ENCODE measurements at places on chromosomes 2 and 18.
A peak's percentile ranks its signal among the peaks of the same experiment; 100 is the strongest.

- no peak for DNase-seq
These were observed 151.1 kb upstream of the RIOK3 start for GRCh38 chr18:23301972-23302371.

- DNase-seq: no peak
These were observed 178.2 kb downstream of the LCLAT1 start for GRCh38 chr2:30625276-30625675.

DNA sequence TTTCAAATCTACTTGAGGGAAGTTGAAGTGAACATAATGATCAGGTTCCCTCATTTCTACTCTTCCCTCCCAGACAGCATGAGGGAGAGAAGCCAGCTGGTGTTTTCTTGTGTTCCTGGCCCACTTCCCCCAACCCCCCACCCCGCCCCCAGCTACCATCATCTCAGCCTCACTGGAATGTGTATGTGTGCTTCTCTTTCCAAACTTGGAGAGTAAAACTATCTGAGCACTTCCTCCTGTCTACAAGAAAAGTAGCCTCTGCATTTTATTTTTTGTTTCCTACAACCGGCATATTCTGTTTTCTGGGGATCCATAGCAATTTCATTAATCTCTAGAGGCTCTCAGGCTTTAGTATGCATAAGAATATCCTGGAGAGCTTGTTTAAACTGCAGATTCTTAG, 53.6 kb upstream of the GRHL1 start:
- no peak for DNase-seq

GRCh38 chr18:25047983-25048382, 304.0 kb downstream of the ZNF521 start:
- DNase-seq: no peak

GRCh38 chr2:8139668-8140200, 542.1 kb upstream of the ID2 start:
- no peak for DNase-seq

DNA sequence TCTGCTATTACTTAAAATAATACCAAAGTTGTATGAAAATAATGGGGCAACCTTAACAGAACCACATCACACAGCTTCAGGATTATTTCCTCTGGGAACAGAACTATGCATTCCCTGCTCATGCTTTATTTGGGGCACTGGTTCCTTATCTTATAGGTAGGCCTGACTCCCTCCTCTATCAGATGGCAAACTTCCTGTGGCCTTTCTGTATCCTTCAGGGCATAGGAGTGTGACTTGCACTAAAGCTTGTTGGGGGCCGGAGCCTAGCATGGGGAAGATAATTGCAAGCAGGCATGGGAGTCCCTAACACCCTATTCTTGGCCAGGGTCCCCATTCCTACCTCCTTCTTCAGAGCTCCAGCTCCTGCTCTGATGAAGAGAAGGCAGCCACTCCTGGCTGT, 167.2 kb upstream of the SERTAD2 start:
- DNase-seq: no peak

DNA sequence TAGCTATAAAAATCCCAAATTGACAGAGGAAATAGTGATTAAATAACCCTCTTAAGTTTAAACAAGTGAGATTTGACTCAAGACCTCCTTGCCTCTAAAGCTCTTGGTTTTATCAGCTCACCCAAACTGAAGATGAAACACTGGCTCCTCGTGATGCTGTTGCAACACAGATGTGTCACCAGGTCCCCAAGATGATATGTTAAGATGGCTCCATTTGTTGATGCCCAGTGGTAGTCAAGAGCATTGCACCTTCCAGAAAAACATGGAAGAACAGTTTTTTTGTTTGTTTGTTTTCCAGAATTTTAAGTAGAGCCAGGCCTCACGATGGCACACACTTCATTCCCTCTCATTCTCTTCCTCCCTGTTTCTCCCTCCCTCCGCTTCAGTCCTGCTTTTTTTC, 399.8 kb downstream of the TXNL1 start:
- no peak for DNase-seq

- no peak for DNase-seq
These were observed 59.1 kb downstream of the TNS1 start for GRCh38 chr2:217943446-217944321.

- DNase-seq: no peak
These were observed 12.3 kb upstream of the NEU4 start for GRCh38 chr2:241796610-241797138.

- peak; percentile 7 for DNase-seq
These were observed 4.3 kb downstream of the COL3A1 start for GRCh38 chr2:188978291-188979081.

- DNase-seq: no peak
These were observed 103.0 kb upstream of the STK39 start for GRCh38 chr2:168350380-168350779.

- no peak for DNase-seq
These were observed 236.9 kb downstream of the LDLRAD4 start for GRCh38 chr18:13455471-13455870.

- DNase-seq: no peak
These were observed 55.6 kb downstream of the MRPL35 start for GRCh38 chr2:86254576-86255538.

DNA sequence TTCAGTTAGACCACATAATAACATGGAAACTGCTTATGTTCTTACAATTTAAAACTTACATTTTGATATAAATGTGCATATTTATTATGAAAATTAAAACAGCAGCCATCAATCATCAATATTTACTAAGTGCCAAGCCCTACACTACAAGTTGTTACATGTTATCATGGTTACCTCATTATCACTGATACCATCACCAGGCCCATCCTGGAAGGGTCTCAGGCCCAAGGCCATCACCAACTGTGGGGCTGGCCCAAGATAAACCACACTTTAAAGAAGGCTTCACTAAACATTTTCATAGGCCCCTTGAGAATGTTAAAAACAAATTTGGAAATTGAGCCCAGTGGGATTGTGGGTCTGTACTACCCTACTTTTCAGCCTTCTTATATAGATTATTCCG, 6.4 kb downstream of the ITSN2 start:
- no peak for DNase-seq

DNA sequence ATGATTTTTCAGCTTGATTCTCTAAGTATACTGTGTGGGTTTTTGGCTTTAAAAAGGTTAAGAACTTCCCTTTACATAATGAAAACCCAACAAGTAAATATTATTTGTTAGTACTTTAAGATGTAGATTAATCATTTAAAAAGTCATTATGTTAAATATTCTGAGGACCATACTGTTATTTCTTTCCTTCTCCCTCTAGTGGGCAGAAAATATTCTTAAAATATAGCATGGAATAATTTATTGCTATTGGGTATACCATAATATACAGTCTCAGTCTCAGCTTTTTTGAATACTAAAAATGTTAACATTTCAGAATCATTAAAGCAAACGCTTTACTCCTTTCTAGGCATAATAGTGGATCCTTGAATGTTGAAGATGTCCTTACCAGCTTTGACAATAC, 28.1 kb downstream of the CAMKMT start:
- no peak for DNase-seq

GRCh38 chr2:168519534-168520308, 63.6 kb downstream of the CERS6 start:
- no peak for DNase-seq

- DNase-seq: peak; percentile 32
These were observed 145.8 kb upstream of the ACAA2 start for GRCh38 chr18:49959176-49959575.

DNA sequence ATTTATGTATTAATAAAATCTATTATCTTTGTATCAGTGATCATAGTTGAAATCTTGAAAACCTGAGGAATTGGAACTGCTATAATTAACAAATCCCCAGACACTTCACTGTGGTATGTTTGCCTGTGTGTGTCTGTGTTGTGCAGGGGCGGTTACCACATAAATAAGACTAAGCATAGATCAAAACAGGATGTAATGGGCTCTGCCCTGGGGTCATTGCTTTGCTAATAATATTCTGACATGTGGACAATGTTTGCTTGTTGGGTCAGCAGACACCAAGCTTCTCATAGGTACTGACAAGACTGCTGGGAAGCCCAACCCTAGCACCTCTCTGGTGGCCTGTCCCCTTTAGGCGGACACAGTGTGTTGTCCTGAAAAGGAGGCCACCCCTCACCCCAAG, 35.8 kb upstream of the DOK6 start:
- DNase-seq: no peak

DNA sequence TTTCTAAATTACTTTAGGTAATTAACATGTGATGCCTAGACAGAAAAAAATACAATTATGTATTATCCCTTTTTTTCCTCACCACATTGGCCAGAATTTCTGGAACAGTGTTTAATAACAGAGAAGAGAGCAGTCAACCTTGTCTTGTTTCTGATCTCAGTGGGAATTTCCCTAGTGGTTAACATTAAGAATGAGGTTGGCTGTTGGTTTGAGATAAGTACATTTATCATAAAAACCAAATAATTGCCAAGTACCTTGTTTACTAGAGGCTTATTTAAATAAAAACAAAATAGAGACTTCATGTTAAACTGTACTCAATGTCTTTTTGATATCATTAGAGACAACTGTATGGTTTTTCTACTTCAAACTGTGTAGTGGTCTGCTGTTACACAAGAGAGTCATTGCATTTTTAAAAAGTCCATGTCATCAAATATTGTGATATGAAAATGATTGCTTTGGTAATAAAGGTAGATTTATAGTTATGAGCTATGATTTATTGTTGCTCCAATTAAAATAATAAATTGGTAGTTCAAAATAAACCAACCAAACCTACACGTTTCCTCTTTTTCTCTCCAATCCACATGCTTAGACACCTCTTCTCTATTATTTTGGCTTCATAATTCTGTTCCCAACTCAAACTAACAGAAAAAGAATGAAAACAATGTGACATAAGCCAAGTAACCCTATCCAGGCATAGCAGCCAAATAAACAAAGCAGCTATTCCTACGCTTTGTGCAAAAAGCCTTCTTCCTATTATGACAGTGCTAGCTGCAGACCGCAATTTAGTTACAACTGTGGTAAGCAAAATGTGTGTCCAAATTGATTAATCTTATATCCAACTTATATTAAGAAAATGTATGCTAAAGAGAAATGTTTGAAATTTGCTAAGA, 20.9 kb upstream of the TANK start:
- no peak for DNase-seq

GRCh38 chr18:32937597-32937996, 164.8 kb upstream of the KLHL14 start:
- no peak for DNase-seq

- no peak for DNase-seq
These were observed 46.9 kb downstream of the NAB1 start for GRCh38 chr2:190695739-190696138.

DNA sequence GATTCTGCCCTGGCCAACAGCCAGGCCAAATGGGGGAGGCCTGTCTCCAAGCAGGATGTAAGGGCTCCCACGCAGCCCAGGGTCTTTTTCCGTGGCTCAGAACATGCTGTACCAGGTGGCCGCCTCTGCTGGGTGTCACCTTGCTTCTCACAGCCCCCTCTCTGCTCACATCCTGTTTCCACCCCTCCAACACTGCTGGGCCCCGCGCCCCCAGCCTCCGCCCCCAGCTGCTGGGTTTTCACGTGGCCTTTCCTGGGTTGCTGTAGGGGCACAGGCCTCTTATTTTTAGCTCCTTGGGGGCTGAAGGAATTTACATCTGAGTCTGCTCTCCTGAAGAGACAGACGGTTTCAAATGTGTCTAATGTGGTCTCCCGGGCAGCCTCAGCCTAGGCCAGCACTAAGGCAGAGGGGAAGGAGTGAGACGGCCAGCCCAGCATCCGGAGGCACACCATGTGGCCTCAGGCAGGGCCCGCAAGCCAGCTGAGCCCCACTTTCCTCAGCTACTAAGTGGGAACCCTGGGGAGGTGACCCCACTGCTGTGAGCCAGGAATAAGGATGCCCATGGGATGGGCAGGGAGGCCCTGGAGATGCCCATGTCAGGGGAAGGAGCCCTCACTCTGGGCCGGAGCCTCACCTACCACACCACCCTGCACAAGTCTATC, 18.7 kb upstream of the DUSP2 start:
- no peak for DNase-seq

DNA sequence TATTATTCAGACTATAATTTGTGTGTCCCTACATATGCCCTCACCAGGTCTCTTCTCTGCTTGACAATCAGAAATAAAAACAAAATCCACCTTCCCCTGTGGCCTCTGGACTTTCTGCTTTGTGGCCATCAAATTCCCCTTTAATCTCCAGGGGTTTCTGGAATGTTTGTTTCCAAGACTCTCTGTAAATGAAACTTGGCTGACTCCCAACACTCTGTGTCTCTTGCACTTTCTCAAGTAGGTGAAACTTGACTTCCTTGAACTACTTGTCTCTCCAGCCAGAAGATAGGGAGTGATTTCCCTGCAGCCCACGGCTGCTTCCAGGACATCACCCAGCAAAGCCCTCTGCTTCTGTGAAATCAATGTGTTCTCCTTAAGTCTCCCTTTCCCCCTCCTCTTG, 54.1 kb upstream of the AQP4 start:
- no peak for DNase-seq

DNA sequence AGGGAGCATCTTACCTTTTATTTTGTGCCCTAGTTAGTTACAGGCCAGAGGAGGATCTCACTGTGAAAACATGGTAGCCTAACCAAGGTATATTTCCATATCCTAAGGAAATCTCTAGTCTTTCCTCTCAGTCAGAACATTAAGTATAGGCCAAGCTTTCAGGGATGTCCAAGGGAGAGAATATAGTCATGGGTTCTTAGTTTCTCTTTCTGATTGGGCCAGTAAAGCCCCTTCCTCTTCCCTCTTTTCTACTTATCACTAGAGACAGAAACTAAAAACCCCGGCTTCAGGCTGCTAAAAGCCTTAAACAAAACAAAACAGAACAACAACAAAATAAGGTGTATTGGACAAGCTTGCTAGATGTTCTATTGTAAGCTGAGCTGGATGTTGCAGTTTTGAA, 44.3 kb upstream of the TNFRSF11A start:
- DNase-seq: no peak

DNA sequence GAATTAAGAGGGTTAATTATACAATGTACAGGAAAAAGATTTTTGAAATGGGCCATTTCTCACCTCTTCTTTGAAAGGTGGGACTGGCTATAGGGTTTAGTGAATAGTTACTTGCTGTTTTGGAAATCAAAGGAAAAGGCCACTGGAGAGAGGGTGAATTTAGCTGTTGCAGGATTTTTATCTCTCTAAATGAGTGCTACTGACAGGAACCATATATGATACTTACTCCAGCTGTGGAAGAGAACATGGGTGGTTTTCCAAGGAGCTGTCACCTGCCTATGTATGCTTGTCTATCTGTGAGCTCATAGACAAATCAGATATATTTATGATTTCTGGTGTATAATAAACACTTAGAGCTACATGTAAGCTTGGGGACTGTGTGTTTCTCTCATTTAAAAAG, 430.4 kb downstream of the MTX2 start:
- no peak for DNase-seq

- no peak for DNase-seq
These were observed 55.9 kb downstream of the COPS8 start for GRCh38 chr2:237141571-237142051.

GRCh38 chr2:190340369-190340768, 3.0 kb upstream of the INPP1 start:
- DNase-seq: no peak

- DNase-seq: no peak
These were observed 16.9 kb upstream of the VPS54 start for GRCh38 chr2:64036034-64036705.

Data from GM19239 (cell line).